ENCODE measurements at places on chromosomes 16 and 17.

GRCh38 chr17:76562734-76563148 is 22.9 kb downstream of the PRCD start:
- no peak for DNase-seq

DNA sequence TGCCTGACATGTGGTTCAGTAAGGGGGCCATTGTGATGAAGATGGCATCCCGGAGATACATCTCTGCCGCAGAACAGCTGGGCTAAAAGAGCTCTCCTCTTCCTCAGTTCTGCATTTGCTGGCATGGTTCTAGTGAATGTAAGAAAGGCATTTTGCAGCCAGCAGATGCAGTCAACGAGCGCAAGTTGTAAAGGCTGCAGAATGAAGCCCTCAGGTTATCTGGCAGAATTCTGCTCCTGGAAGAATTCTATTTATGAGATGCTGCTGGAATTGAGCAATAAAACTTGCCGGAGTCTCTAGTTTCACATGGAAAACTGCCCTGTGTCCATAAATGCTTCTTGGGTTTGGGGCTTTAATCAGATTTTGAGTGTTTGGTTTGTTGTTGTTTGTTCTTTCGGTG is 176.8 kb upstream of the HSBP1 start:
- no peak for DNase-seq

DNA sequence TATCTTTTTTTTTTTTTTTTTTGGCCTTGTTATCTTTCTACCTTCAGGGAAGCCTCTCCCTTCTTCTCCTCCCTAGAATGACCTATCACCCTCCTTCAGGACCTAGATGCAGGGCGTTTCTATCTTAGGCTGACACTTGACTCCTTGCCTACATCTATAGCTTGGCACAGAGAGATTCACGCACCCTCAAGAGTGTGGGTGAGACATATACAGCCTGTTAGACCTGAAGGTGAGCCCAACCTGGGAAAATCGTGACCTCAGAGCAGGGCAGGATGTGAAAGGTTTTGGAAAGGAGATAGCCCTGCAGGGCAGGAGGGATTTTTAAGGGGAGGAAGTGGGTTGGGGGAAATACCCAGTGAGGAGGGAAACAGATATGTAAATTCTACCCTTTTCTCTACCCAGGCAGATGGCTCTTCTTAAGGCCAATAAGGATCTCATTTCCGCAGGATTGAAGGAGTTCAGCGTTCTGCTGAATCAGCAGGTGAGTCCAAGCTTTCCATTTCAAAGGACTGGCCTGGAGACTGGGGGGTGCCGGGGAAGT is at the start of gene AHSP:
Gene AHSP (plus strand): TSS at position 167 of the 541 bp plus-strand sequence. CDS start 240 bp downstream, at position 407.
- DNase-seq: no peak

DNA sequence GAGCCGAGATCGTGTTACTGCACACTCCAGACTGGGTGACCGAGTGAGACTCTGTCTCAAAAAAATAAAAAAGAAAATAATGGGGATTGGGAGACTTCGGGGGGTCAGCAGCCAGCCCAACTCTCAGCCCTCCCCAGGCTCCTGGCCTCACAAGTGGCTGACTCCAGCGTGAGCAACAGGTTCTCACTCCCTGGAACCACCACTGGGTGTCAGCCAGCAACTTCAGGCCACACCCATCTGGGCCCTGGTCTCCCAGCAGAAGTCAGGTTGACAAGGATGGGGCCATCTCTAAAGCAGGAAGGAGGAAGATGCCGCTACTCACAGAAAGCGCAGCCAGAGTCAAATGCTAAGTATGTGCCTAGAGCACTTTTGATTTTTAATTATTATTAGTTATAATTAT is 139.4 kb downstream of the C16orf78 start:
- no peak for DNase-seq

- no peak for DNase-seq
These were observed 3.0 kb downstream of the TMEM132E start for GRCh38 chr17:34582185-34582900.

Measured in ascending aorta (tissue), 2 donors.